ENCODE measurements at places on chromosomes 16 and 17.

GRCh38 chr17:48630009-48630924 is 4.1 kb upstream of the HOXB9 start:
- no peak for DNase-seq

- no peak for DNase-seq
These were observed 928 bp downstream of the HBA1 start for GRCh38 chr16:177394-177822.

DNA sequence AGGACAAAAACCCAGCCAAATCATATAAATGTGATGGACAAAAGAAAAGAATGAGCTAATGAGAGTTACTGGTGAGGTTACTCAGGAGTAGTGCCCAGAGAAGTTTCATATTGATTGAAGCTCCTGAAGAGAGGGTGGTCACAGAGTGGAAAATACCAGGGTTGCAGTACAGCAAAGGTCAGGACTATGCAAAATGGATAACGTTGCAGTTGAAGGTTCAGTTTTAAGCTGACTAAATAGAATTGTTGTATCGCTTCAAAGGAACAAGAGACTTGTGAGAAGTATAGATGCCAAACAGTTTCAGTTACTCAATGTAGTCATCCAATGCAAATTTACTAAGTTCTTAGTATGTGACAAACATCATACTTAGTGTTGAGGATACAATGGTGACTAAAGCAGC is 47.1 kb downstream of the ABCA8 start:
- DNase-seq: no peak

DNA sequence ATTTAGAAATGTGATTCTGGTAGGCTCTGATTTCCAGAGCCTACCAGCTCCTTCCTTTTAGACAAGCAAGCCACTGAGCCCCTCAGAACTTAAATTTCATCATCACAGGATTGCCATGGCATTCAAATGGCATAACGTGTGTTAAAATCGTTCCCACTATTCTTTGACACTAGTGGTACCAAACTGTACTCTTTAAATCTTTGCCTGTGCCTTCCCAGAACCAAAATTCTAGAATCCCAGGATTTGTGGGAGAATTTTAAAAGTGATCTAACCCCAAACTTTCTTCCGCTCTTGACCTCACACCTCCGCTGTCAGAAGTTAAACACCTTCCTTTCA is 287 bp upstream of the INTS2 start:
- no peak for DNase-seq

DNA sequence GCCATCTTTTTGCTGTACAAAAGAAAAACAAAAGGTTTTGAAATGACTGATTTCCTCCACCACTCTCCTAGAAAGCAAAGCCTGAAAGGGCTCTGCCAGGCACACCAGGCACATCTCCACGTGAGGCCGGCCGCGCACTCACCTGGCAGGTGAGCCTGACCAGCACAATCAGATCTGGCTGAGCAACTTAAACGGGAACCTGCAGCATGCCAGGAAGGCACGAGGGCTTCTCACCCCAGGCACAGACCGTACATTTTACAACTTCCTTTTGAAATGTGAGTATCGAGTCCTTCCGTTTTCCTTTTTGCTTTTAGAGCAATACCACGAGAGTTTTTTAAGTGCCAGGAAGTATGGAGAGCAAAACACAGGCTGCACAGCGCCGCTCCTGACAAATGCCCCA is 22.5 kb downstream of the SLC38A10 start:
- DNase-seq: no peak

DNA sequence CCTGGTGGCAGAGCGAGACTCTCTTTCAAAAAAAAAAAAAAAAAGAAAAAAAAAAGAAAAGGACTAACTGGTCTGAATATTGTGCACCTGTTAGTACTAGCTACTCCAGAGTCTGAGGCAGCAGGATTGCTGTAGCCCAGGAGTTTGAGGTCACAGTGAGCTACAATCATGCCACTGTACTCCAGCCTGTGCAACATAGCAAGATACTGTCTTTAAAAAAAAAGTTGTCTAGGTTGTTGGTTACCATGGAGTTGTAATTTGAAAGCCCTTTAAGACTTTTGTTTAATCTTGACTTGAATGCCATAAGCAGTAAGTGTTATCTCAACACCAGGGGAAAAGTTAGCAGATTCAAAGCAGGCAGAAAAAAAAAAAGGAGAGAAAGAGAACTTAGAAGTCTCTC is 10.9 kb upstream of the C16orf54 start:
- DNase-seq: no peak

Measured in astrocyte of the spinal cord (primary cell).